ENCODE measurements at places on chromosomes 5 and 9.

- no peak for DNase-seq
Observed at GRCh38 chr5:87069311-87069710, 198.4 kb upstream of the RASA1 start.

DNA sequence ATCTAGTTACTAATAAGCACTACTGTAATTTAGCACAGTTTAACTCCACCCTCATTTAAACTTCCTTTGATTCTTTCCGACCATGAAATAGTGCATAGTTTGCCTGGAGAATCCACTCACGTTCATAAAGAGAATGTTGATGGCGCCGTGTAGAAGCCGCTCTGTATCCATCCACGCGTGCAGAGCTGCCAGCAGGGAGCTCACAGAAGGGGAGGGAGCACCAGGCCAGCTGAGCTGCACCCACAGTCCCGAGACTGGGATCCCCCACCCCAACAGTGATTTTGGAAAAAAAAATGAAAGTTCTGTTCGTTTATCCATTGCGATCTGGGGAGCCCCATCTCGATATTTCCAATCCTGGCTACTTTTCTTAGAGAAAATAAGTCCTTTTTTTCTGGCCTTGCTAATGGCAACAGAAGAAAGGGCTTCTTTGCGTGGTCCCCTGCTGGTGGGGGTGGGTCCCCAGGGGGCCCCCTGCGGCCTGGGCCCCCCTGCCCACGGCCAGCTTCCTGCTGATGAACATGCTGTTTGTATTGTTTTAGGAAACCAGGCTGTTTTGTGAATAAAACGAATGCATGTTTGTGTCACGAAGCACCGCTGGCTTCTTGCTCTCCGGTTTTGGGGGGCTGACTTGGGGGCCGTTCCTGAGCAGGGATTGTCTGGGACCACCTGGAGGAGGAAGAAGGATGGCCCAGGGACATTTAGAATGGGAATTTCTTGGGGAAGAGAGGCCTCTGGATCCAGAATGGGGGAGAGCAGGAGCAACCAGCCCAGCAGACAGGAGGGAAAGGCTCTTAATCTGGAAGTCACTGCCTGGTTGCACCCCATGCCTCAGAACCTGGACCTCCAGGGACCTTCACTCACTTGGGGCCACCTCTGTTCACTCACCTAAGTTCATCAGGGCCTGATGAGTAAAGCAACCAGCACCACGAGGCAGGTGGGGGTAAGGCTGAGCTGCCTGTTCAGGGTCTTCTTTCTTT is 35.4 kb downstream of the CXXC5 start:
- DNase-seq: no peak

DNA sequence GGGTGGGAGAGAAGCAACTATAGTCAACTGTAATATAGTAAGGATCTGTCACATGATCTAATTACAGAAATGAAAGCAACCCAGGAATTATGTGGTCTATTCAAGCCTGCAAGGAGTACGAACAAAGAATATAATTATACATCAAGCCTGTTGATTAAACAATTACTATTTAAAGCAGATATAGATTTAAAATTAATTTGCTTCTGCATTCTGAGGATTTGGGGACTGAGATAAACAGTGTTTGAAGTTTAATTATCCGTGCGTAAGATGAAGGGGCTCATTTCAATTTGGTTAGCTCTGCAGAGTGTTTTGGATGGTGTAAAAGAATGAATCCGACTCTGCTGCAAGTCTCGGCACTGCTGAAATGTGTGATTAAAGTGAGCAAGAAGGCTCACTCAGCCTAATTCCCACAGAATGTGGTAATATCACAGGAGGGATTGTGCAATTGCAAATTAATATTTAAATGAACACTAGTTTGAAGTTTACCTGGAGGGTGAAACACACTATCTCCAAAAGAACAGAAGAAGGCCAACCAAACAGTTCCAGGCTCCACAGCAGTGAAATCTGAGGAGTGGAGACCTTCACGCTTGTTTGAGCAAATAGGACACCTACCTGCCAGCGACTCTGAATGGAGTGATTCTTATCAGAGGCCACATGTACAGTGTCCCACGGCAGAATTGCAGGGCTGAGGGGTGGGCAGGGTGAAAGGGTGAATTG is 420.6 kb upstream of the SLC30A5 start:
- no peak for DNase-seq

GRCh38 chr5:65928322-65928752 is 2.0 kb downstream of the ERBIN start:
- DNase-seq: no peak

Data from endothelial cell (in vitro differentiated cells).